CD4-positive, alpha-beta T cell treated with Interleukin-4 for 1 hour (primary cell): ENCODE measurements at places on chromosomes 13 and 19.

GRCh38 chr13:39510316-39510695 lies 92.7 kb downstream of the LHFPL6 start:
- no peak for DNase-seq

DNA sequence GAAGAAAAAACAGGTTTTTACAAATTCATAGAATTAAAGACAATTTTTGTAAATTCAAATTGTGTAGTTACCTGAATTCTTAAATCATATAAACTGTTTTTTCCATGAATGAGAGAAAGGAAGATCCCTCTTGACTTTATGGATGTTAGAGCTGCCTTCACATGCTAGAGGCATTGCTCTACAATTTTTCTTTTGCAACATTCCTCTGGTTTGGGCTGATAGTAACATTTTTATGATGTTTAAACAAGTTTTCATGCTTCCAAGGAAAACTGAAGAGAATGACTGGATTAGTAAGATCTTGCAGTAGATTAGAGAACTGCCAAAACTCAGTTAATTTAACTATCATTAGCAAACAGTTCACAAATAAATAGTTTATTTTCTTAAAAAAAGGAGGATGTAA lies 250.6 kb downstream of the GPC6 start:
- no peak for DNase-seq

GRCh38 chr19:41193430-41194156 lies 574 bp downstream of the CYP2S1 start:
- DNase-seq = no peak

DNA sequence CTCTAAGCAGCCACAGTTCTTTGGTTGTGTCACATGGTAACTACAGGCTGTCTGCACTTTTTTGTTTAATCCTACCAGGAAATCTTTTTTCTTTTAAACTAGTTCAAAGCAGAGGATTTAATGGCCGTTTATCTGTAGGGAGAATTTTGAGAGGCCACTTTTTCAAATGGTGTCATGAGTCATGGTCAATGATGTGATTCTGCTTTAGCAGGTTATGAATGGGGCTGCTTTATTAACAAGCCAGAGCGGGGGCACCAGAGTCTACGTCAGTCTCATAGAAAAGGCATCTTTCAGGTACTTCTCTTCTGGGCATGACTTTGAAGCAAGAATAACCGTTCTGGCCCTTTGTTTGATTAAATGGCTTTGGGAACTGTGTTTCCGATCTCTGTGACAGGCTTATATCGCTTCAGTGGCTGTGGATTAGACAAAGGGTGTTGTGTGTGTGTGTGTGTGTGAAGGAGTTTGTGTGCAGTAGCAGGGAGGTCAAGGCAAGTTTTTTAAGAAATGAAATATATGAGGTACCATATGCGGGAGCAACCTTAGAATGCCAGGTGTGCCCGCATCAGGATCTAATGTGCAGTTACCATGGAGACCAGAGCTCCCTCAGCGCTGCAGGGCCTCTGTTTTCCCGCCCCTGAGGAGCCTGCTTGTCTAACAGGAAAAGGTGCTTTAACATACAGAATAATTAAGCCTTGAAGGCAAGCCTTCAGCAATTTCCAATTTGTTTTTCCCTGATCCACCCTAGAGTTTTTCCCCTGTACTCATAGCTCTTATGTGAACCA lies 120.5 kb downstream of the KATNAL1 start:
- no peak for DNase-seq

DNA sequence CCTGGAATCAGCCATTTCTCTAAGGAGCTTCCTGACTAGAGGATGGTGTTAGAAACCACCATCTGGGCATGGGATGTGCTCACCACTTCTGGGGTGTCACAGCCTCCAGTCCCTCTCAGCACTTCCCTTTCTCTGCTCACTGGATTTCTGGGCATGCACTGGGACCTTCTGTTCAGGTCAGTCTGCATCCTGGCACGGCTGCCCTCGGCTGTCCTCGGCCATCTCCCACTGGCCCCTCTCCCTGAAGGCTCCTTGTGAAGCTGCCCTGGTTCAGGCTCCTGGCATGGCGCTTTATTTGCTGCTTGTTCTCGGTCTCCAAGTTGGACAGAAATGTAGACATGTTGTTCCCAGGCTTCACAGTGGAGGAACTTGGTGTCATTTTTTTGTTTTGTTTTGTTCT lies 60.0 kb downstream of the TEX29 start:
- no peak for DNase-seq

DNA sequence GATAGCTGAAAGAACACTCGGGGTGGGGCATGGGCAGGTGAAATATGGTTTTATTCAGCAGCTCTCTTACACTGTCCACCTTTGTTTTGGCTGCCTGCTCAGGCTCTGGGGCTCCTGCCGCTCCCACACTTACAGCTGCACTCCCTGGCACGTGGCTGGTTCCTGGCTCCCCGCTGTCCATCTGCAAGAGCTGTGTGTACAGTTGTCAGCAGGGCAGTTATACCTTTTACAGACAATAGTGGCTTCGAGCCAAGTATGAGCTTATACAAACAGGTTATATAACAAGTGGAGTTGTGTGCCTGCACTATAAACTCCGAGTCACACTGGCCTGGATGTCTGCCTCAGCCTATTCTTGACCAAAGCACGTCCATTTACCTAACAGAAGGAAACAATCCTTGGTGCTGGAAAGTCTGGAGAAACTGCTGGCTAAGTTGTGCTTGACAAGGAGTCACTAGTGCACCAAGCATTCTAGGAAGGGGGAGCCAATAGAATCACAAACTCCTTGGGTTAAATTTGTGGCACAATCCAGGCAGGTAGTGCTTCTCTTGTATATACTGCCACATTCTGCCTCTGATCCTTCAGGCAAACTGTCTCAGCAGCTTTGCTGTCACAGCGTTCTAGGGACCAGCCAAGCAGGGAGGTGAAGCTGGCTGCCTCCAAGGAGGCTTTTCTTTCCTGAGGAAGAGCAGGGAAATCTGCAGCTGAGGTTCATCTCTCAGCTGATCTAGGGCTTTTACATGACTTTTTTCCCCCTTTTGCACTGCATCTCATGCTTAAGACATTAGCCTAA lies 68.2 kb downstream of the NHLRC3 start:
- no peak for DNase-seq

GRCh38 chr13:72638059-72638815 lies 89.2 kb downstream of the MZT1 start:
- DNase-seq = no peak

DNA sequence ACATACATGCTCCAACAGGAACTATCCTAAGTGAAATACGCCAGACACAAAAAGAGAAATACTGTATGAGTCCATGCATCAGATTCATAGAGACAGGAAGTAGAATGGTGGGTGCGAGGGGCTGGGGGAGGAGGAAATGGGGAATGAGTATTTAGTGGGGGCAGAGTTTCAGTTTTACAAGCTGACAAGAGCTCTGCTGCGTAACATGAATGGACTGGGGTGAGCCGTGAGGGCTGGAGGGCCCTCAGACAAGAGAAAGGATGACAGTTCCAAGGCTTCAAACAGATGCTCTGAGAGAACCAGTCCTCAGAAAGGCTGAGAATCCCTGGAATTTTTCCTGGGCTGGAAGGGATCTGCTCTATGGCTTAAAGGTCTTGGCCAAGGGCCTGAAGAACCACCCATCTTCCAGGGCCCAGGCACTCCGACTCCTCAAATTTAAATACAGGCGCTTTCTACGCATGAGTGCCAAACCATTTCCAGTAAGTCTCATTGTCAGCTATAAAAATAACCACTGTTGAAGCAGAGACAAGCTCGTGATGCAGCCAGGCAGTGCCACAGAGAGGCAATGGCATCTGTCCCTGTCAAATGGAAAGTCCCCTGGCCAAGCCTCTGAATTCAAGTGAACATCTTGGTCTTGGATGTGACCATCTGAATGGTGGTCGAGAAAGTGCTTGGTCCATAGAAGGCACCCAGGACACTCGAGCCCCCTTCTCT lies 17.5 kb downstream of the KLF2 start:
- DNase-seq = peak; percentile 74

- no peak for DNase-seq
Measured at GRCh38 chr13:75178436-75178835, 303.5 kb downstream of the TBC1D4 start.

GRCh38 chr13:48159826-48160225 lies 64.9 kb upstream of the MED4 start:
- DNase-seq = no peak

DNA sequence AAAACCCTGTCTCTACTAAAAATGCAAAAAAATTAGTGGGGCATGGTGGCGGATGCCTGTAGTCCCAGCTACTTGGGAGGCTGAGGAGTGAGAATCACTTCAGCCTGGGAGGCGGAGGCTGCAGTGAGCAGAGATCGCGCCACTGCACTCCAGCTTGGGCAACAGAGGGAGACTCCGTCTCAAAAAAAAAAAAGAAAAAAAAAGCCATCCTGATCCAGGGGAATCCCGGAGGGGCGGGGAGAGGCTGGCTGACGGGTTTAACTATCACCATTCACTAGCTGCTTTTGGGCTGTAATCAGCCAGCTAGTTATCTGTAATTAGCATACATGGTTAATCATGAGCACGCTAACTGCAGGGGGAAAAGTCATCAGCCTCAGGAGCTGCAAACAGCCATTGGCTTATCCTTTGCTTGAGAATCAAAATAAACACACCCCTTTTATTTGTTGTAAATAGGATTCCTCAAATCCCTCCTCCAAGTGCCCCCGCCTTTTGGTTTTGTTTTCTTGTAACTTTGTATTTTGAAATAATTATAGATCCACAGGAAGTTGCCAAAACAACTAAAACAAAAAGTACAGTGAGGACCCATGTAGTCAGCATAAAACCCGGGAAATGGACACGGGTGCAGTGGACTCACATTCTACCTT lies 9.6 kb downstream of the FSD1 start:
- no peak for DNase-seq

DNA sequence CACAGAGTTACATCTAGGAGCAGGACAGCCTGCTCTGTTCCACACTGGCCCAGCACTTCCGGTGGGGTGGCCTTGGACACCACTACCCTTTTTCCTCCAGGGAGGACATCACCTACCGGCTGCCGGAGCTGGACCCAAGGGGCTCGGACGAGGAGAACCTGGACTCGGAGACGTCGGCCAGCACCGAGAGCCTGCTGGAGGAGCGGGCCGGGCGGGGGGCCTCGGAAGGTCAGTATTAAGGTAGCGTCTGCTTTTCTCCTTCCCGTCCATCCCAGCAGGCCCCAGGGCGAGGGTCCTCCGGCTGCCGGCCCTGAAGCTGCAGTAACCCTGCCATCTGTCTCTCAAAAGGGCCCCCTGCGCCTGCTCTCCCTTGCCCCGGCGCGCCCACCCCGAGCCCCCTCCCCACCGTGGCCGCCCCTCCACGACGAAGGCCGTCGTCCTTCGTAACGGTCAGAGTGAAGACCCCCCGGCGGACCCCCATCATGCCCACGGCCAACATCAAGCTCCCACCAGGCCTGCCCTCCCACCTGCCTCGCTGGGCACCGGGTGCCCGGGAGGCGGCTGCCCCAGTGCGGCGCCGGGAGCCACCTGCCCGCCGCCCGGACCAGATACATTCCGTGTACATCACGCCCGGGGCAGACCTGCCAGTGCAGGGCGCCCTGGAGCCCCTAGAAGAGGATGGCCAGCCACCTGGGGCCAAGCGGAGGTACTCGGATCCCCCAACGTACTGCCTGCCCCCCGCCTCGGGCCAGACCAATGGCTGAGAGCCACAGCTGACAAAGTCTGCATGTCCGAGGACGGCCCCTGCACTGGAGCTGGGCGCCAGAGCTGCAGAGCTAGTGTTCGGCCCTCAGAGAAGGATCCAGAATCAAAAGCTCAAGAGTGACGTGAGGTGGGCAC lies 3.4 kb upstream of the USE1 start:
- DNase-seq = no peak

DNA sequence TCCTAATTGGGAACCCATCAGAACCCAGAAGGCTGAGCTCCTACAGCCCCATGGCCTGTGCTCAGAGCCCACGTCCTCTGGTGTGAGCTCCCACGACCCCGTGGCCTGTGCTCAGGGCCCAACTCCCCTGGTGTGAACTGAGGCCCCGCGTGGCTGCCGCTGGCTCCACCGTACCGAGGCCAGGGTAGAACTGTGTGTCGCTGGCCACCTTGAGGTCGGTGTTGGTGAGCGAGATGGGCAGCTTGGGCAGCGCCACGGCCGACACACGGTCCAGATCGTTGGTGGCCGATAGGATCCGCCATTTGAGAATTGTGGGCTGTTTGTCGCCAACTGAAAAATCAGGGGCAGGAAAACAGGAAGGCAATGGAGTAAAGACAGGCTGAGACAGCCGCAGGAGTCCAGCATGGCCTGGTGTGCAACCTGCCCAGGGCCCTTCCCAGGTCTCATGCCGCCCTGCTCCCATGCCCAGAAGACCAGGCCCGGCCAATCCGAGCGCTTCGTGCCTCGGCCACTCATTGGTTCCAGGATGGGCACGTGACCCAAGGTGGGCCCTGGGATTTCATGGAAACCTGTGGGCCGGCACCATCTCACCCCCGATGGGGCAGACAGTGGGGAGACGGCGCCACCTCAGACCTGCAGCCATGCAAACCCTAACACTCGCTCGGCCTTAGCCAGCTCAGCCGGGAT lies 11.5 kb downstream of the MED16 start:
- no peak for DNase-seq
